ENCODE measurements at places on chromosomes 5 and 9. TPM values are rescaled to one million over a fixed set of nuclear protein-coding genes. Genes with fewer than 3 reads are reported as not detected.
A peak's percentile ranks its signal among the peaks of the same experiment; 100 is the strongest.

DNA sequence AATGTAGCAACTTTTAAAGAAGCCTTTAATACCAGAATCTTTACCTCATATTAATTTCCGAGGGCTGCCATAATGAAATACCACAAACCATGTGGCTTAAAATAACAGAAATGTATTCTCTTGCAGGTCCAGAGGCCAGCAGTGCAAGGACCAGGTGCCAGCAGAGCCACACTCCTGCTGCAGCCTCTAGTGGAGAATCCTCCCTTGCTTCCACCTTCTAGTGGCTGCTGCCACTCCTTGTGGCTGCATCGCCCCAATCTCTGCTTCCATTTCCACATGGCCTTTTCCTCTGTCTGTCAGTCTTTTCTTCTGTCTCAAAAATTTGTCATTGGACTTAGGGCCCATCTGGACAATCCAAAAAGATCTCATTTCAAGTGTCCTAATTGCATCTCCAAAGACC is 401.5 kb downstream of the EFNA5 start:
- no peak for DNase-seq

PRR16 gene
- total RNA-seq: 2.0 TPM

GRCh38 chr5:66633754-66634153 is 37.6 kb downstream of the MAST4 start:
- DNase-seq: no peak

DNA sequence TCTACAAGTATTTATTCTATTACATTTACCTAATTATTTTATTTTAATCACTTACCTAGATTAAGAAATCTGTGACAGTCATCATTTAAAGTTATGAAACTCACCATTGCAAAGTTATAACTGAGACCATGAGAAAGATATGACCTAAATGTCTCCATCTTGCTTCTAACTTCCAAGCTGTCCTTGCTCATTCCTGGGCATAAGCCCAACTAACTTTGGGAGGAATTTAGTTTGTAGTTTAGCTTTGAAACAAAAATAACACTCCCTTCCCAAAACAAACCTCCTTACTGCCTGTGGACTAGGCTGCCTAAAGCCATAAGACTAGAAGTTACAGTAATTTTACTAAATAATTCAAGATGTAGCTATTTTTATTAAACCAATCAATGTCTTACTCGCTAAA is 195.6 kb upstream of the RAI14 start:
- no peak for DNase-seq

DNA sequence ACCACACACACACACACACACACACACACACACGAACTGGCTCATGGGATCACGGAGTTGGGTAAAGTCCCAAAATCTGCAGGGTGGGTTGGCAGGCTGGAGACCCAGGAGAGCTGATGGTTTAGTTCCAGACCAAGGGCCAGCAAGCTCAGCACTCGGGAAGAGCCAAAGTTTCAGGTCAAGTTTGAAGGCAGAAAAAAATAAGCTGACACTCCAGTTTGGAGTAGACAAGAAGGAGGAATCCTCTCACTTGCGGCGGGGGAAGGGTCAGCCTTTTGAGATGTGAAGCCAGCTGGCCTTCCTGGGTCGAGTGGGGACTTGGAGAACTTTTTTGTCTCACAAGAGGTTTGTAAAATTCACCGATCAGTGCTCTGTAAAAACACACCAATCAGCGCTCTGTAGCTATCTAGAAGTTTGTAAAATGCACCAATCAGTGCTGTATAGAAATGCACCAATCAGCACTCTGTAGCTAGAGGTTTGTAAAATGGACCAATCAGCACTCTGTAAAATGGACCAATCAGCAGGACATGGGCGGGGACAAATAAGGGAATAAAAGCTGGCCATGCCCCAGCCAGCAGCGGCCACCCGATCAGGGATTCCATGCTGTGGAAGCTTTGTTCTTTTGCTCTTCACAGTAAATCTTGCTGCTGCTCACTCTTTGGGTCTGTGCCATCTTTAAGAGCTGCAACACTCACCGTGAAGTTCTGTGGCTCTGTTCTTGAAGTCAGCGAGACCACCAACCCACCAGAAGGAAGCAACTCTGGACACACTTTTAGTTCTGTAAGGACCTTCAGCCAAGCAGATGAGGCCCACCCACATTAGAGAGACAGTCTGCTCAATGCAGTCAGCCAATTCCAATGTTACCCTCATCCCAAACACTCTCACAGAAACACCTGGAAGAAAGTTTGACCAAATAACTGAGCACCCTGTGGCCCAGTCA is 37.8 kb upstream of the UNC5A start:
- DNase-seq: no peak

DNA sequence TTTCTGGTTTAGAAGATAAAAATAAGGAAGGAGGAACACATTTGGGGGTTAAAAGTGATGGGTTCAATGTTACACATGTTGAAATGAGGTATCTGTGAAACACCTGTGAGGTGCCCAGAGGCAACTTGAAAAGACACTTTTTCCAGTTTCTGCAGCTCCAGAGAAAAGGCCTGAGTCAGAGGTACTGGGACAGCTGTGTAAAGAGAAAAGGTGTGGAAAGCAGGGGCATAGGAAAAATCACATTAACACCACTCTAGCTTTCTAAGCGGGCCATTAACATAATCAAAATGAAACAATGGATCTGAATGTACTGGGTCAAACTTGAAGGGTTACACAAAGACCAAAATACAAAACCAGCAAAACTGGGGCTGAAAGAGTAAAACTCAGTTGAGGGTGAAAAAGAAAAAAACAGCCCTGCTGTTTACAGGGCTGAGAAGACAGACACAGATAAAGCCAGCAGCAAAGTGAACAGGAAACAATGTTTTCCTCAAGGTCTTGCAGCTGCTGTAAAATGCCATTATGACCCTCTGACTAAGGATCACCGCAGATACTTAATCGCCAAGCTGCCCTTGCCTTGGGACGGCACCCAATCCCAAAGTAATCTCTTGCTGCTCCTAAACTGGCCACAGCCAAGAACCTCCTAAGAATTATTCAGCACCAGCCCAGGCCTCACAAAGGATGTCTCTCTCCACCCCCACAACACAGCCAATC is 104.7 kb downstream of the DROSHA start:
- no peak for DNase-seq

SLCO4C1 gene
- total RNA-seq: 0.39 TPM

DNA sequence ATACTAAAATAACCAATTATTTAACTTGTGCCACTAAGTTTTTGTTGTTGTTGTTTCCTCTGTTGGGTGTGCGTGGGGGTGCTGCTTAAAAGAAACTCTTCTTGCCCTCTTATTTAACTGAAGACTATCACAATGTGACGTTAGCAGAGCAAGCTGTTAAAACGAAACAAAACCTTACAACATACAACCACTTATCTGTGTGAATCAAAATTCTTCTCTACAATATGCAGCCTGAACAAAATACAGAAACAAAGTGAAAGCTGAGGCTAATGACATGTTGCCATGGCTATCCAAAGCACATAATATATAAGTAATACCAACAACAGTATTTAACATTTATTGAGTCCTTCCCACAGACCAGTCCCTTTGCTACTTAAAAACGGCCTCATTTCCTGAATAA is 291.0 kb downstream of the FBXL17 start:
- DNase-seq: no peak

GRCh38 chr5:26802944-26803343 is 235.4 kb downstream of the CDH9 start:
- no peak for DNase-seq

GRCh38 chr5:13278811-13279210 is 665.7 kb downstream of the DNAH5 start:
- no peak for DNase-seq

- DNase-seq: no peak
Measured at GRCh38 chr5:172049226-172049796, 42.9 kb upstream of the FBXW11 start.

- no peak for DNase-seq
Measured at GRCh38 chr9:116662646-116663310, 24.3 kb upstream of the TRIM32 start.

DNA sequence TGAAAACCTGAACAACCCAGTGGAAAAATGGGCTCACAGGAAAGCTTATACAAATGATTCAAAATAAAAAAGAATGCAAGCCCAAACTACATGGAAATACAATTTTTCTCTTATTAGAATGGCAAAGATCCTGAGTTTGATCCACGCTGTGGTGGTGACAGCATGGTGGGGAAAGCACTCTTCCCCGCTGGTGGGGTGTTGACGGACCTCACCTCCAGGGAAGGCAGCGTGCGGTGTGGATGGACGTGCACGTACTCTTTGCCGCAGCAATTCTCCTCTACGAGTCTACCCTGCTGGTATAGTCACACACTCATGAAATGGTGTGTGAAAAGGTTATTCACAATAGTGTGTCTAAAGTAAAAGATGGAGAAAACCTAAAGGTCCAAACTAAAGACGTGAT is 5.9 kb upstream of the ZFP62 start:
- no peak for DNase-seq

KCTD16 gene
- 30.8 TPM for total RNA-seq

IFNA21 gene
- not detected for total RNA-seq

SH3TC2 gene
- total RNA-seq: 43.7 TPM

TMEFF1 gene
- 13.5 TPM for total RNA-seq

GRCh38 chr5:57280853-57281252 is 107.0 kb downstream of the GPBP1 start:
- no peak for DNase-seq

GRCh38 chr9:71812385-71812784 is 44.1 kb upstream of the CEMIP2 start:
- peak; percentile 32 for DNase-seq

PPP3R2 gene
- total RNA-seq: 0.59 TPM

GRCh38 chr5:60219921-60220320 is 326.4 kb upstream of the PDE4D start:
- DNase-seq: no peak

DNA sequence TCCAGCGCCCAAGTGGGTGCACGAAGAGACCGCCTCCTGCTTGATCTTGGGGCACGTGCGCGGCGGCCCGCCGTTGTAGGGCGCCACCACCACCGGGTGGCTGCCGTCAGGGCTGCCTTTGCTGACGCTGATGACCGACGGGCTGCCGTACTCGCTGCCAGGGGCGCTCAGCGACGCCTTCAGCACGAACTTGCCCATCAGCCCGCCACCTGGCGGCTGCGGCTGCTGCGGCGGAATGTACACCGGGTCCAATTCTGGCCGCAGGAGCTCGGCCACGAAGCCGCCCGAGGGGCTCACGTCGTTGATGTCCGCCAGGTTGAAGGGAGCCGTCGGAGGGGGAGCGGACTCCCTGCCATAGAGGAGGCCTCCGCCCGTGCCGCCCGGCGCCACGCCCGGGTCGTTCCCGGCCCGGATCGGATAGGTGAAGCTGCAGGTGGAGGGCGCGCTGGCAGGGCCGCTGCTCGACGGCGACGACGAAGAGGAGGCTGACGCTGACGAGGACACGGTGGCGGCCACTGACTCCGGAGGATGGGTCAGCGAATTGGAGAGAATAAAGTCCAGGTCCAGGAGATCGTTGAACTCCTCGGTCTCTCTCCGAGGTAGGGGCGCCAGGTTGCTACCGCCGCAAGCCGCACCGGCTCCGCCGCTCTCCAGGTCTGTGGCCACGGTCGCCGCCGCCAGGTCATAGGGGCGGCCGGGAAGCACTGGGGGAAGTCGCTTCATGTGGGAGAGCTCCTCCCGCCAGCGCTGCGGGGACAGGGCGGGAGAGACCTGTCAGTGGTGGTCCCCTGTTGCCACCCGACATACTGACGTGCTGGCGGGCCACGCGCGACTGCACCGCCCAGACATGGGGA is 1.8 kb downstream of the KLF4 start:
- peak; percentile 79 for DNase-seq

GRCh38 chr9:91771027-91771426 is 179.0 kb downstream of the ROR2 start:
- no peak for DNase-seq

DNA sequence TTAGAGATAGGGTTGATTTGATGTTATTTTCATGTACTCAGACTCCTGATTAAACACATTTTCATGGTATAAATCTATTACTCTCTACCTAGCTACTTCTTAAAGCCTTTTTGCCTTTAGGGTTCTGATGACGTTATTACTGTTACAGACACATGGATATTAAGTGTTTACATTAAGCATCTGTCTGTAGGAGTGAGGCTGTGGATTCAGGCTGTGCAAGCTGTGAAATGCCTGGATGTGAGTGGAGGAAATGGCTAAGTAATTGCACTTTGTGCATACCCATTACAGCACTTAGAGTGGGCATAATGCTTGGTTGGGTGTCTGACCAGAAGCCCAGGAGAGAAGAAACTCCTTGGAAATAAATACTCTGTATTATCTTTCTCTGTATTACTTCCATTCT is 186.8 kb downstream of the SNX18 start:
- peak; percentile 61 for DNase-seq

- no peak for DNase-seq
Measured at GRCh38 chr5:37847978-37848425, 8.2 kb upstream of the GDNF start.

- DNase-seq: no peak
Measured at GRCh38 chr5:96300976-96301375, 132.1 kb downstream of the PCSK1 start.

GRCh38 chr5:69046375-69046957 is 47.3 kb upstream of the SLC30A5 start:
- DNase-seq: no peak

DNA sequence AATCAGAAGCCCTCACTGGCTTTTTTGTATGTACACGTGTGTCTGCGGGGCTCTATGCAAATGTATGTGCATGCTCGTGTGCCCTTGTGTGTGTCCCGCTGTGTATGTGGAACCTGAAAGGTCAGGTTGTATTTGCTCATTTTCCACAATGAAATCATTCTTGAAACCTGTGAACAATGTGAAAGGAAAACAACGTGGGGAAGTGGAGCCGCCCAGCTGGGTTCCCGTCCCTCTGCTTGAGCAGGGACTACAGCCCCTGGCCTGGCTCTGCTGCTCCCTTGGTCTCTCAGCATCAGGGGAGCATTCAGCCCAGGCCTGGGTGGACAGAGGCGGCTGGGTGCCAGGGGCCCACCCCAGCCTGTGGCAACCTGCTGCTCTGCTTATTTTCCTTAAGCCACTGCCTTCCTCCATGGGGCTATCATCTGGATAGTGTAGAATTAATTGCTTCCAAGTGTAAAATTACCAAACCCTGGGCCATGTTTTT is 3.0 kb downstream of the ECSCR start:
- DNase-seq: no peak

C5orf58 gene
- total RNA-seq: not detected

GRCh38 chr5:73912821-73913271 is 286.9 kb downstream of the ARHGEF28 start:
- peak; percentile 41 for DNase-seq

- no peak for DNase-seq
Measured at GRCh38 chr9:123678038-123678877, 251.7 kb downstream of the DENND1A start.

TRPM6 gene
- 1.9 TPM for total RNA-seq

DNA sequence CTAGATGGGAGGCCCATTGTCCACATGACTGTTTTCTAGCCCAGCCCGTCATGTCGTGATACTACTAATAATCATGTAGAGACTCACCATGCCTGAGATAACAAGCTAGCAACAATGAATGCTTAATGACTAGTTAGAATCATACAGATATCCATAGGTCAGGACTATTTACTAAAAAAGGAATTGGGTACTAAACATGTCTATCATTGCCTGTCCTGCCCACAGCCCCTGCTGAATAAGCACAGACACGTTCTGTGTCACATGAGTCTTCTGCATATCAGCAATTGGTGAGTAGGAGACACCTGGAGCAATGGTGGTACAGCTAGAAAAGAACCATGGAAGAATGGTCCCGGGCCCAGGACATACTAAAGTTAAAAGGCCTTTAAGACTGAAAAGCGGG is 18.0 kb downstream of the FRRS1L start:
- no peak for DNase-seq

BHMT gene
- total RNA-seq: 0.89 TPM

QSOX2 gene
- total RNA-seq: 10.5 TPM

Data from spinal cord (tissue), 10 donors.